ENCODE measurements at places on chromosomes 7 and 10.

GRCh38 chr10:97511711-97512440 lies 13.2 kb downstream of the UBTD1 start:
- no peak for DNase-seq

DNA sequence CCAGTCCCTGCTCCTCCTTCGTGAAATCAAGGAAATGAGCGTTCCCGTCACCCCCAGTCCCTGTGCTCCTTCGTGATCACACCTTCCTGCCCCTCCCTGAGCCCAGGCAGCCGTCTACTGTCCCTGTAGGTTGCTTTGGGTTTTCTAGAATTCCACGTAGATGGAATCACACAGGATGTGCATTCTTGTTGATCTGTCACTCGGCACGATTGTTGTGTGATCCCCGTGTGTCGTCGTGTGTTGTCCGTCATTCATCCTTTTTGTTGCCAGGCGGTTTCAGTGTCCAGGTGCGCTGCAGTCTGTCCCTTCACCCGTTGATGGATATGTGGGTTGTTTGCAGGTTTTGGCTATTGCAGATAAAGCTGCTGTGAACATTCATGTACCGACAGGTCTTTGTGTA lies 9.4 kb downstream of the MTG1 start:
- DNase-seq: no peak

GRCh38 chr7:134212576-134213546 lies 85.7 kb downstream of the LRGUK start:
- no peak for DNase-seq

- no peak for DNase-seq
Measured at GRCh38 chr10:111996103-111996502, 187.5 kb downstream of the GPAM start.

- DNase-seq: no peak
Measured at GRCh38 chr10:48634198-48634983, 29.5 kb upstream of the ARHGAP22 start.

DNA sequence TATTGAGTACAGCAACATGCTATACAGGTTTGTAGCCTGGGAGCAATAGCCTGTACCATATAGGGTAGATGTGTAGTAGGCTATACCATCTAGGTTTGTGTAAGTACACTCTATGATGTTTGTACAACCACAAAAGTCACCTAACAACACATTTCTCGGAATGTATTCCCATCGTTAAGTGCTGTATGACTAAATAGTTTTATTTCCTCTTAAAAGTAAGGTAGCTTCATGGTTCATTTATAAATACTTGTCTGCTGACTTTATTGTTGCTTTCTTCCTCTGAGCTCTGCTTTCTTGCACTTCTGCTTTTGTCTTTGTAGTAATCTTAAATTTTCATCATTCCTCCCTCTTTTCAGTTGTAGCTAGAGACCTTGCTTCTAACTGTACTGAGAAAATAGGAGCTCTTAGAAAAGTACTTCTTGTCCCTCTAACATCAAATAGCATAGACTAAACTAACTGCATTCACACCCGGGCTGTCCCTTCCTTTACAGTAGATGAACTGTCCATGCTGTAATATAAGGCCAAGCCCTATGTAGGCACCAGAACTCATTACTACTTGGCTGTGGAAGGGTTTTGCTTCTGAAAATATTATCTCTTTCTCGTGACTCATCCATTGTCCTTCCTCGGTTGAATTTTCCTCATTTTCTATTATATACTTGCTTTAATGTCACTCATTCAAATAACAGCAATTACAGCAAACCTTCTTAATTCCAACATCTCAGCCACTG lies 55.4 kb upstream of the FAM3C start:
- no peak for DNase-seq

- DNase-seq: no peak
Measured at GRCh38 chr7:139739863-139740597, 37.8 kb downstream of the HIPK2 start.

DNA sequence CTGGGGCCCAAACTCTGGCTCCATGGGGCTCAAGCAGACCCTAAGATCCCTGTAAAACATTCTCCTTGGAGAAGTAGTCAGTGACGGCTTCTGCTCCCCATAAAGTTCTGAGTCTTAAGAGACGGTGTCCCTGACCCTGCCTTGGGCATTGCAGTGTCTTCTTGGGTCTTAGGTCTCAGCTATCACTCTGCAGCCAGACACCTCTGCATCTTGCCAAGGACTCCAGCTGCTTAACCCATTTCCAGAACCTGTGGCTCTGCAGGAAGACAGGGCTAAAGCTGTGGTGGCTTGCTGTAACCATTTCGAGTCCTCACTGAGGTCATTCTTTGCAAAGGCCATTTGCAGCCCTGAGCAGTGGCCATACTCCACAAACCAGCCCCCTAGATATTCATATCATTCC lies 337.1 kb upstream of the ZMIZ1 start:
- no peak for DNase-seq

GRCh38 chr7:35968140-35968940 lies 167.5 kb downstream of the SEPTIN7 start:
- DNase-seq: no peak

- peak; percentile 86 for DNase-seq
Measured at GRCh38 chr7:116210345-116211005, at the start of gene TES. Gene TES, plus strand, starts transcription at chr7:116210539. Its CDS starts 169 bp downstream, at chr7:116210708.

DNA sequence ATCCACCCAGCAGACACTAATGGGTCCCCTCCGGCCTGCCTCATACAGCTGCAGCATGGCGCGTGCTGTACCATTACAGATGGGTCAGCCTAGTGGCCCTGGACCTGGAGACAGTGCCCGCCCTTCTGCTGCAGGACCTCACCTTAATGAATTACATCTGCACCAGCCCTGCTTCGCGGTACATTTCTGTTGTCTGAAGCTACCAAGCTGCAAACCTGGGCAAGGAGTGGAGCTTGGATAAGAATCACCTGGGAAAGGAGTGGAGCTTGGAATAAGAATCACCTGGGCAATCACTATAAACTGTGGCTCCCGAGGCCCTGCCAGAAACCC lies 33.0 kb upstream of the EN2 start:
- DNase-seq: no peak

- DNase-seq: no peak
Measured at GRCh38 chr10:18449611-18450026, 201.8 kb downstream of the NSUN6 start.

- no peak for DNase-seq
Measured at GRCh38 chr10:59879363-59879913, 26.9 kb downstream of the CCDC6 start.

GRCh38 chr10:80542053-80542452 lies 4.4 kb downstream of the SH2D4B start:
- DNase-seq: no peak

- no peak for DNase-seq
Measured at GRCh38 chr7:124915242-124915641, 14.4 kb downstream of the POT1 start.

DNA sequence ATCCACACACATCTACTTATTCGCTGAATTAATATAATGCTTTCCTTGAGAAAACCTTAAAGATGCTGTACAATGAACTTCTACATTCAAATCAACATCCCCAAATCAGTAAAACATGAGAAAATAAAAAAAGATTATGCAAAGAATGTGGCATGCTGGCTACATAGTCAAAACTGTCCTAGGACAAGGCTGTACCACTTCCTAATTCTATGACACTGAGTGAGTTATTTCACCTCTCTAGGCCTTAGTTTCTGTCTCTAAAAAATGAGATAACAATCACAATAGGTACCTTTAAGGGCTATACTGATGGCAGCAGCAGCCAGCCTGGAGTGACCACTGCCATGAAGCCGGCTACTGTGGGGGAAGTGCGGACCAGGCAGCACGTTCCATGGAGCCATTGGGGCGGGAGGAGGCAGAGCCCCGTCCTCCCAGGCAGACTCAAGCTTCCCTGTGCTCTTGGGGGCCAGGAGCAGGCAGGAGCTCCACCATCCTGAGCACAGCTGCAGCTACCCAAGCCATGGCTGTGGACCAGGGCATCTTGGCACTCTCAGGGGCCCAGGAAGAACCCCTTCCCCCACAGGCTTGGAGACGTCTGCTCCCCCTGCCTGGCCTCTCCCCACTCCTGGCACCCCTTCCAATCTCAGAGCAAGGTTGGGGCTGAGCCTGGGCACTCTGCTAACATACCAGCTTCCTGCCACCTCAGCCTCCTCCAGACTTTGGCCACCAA lies 110.2 kb downstream of the ELAPOR2 start:
- DNase-seq: no peak

DNA sequence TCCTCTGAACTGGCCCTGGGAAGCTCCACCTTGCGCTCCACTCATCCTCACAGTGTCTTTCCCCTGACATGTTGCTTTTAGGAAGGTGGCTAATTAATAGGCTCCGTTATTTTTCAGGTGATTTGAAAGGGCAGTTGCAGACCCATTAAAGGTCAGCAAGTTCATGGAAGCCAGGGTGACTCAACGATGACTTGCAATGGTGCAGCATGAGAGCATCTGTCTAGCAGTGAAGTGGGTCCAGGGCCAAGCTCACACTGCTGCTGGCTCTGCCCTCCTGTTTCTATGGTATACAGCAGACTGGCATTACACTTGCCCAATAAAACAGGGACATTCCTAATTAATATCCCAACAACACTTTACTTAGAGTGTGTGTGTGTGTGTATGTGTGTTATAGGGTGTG lies 68.8 kb upstream of the WDR11 start:
- no peak for DNase-seq

- DNase-seq: peak; percentile 67
Measured at GRCh38 chr10:57142925-57143576, 782.0 kb upstream of the ZWINT start.

- no peak for DNase-seq
Measured at GRCh38 chr10:77546042-77546441, 91.6 kb downstream of the KCNMA1 start.

DNA sequence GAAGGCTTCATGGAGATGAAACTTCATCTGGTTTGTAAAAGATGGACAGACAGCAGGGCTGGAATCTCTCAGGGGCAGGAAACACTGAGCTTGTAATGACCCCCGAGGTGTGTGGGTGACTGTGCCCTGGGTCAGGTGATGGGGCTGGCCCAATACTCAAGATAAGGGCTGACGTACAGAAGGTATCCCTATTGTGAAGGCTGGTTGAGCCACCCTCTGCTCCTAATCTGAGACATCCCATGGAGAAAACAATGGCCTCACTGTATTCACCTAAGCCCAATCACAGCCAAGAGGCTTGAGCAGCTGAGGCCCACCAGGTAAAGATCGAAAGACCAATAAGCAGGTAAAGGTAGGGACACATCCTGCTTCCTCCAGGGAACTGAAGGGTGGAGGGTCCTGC lies 34.8 kb upstream of the NUB1 start:
- DNase-seq: no peak

DNA sequence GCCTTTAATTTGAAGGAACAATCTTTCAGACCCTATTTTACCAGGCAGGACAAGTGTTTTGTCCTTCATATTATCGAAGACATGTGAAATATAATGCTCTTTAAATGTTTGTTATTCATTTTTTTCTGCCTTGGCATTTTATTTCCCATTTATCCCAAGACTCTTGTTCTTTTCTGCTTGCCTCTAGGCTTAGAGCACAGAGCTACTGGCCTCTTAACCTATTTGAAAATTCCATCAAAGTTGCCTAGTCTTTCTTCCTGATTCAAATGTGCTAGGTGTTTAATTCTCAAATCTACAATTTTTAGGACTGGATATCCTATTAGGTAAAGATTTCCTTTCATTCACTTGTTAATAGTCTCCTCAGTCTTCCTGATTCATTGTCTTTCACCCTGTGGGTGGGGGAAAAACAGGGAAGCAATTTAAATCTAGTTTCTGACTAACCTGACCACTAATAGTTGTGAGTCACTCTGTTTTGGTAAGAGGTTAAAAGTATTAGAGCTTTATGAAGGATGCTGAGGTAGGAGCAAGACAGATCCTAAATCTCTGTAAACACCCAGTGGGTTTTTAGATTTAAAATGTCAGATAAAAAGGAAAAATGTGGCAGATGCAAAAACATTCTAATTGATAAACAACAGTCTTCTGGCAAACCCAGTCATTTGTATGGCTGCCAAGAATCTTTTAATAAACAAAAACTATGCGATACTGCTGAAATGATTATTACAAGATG lies 1.5 kb downstream of the LIPK start:
- no peak for DNase-seq

Data from ELF-1 (cell line).